ENCODE measurements at places on chromosomes 11 and 22.

GRCh38 chr22:24595863-24596262, 3.0 kb upstream of the LRRC75B start:
- DNase-seq = no peak

- DNase-seq = no peak
These were observed at the start of gene CD3D for GRCh38 chr11:118342503-118343161. TSS of gene CD3D (minus strand) at chr11:118342705. CDS start at chr11:118342607, 98 bp downstream.

DNA sequence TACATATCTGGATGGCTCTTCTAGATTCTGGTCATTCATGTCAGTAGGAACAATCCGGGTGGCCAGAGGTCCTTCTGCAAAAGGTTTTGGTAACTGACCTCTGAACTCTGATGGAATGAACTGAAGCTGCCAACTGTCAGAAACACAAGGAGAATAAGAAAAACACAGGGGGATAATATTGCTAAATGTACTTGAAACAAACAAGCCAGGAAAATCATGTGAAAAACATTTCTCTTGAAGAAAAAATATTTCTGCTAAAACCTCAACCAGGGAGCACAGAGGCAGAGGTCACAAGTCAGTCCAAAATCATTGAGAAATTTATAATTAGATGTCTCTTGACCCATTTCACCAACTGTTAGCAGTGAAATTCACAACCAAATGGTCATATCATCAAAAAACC, 35.2 kb downstream of the ALG9 start:
- DNase-seq = peak; percentile 68

- DNase-seq = no peak
These were observed 23.3 kb downstream of the RFPL3 start for GRCh38 chr22:32380991-32381390.

DNA sequence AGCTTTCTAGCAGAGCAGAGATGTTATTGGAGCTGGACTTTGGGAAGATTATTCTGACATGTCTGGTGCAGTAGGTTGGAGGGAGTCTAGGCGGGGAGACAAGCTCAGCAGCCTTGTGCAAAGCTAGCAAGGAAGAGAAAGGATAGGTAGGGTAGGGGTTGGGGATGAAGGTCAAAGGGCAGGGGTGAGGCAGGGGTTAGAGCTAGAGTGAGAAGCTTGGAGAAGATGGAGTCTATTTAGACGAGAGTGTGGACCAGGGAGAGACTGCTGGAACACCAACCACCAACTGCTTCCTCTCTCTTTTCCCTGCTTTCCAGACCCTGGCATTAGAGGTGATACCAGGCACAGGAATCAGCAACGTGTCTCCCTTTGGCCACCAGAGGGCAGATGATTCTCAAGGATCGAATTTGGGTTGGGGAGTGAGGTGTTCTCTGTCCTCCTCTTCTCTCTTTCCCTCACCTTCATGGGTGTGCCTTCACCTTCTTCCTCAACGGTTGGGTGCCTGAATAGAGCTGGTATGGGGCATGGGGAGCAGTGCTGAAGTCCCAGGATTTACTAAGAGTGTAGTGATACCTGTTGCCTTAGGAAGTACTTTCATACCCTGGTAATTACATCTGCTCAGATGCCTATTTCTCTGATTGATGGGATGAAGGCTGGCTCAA, 1.8 kb upstream of the MARK2 start:
- DNase-seq = peak; percentile 74

GRCh38 chr11:2724653-2725367, 25.0 kb upstream of the KCNQ1OT1 start:
- DNase-seq = peak; percentile 51

- no peak for DNase-seq
These were observed 25.9 kb upstream of the KCNJ11 start for GRCh38 chr11:17414317-17414737.

- no peak for DNase-seq
These were observed 1.1 kb upstream of the APLP2 start for GRCh38 chr11:130068546-130068985.

DNA sequence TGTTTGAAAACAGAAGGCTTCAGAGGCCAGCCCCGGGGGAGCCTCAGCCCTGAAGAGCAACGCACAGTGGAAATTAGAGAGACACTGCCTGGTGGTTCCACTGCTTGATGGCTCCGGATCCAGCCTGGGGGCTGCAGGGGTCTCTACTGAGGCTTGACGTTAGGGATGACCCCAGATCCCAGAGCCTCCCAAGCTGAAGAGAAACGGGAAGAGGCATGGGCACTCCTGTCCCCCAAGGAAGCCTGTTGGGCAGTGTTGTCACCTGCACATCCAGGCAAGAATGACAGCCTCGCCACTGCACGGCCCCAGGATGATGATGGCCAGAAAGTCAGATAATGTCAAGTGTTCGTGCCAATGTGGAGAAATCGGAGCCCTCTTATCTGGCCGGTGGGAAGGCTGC, 56.8 kb upstream of the FGF3 start:
- no peak for DNase-seq

GRCh38 chr11:17076517-17077239, 789 bp downstream of the RPS13 start:
- DNase-seq = peak; percentile 27

DNA sequence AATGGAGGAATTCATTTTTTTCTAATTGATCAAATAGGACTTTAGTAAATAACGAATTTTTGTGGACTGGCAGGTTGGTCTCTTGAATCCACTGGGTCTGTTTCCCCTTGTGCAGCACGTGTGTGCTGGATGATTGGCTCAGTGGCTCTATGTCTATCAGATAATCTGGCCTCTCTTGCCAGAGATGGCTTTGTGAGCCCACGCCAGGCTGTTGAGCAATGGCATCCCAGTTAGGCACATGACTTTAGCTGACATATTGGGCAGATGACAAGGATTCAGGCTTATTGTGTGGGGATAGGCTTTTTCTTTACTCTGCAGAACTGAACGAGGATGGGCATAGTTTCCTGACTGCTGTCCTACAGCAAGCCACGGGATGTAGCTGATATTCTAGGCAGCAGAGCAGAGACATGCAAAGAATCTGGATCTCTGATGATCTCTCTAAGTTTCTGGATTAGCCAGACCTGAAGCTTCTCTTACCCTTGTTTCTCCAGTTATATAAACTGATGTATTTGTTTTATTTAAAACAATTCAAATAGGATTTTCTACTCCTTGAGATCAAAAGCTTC, 144.9 kb downstream of the ARHGAP42 start:
- peak; percentile 42 for DNase-seq

DNA sequence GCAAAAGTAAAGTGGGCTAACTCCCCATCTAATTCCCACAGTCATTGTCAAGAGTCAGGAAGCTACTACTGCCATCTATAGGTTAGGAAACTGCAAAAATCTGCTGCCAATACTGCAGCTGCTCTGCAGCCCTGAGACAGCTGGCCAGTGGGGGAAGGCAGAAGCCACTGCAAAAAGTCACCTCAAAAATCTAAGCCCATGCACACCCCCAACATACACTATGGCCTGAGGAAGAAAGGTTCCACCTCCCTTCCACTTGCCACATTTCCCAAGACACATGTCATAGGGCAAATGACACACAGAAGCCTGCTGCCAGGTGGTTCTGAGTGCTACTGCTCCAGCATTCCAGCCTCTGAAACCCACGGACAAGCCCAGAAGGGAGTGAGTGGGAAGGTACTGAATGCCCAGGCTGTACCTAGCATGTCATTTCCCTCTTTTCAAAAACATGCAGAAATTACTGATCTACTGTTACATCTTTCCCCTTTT, 36.9 kb downstream of the DGCR2 start:
- DNase-seq = peak; percentile 43

DNA sequence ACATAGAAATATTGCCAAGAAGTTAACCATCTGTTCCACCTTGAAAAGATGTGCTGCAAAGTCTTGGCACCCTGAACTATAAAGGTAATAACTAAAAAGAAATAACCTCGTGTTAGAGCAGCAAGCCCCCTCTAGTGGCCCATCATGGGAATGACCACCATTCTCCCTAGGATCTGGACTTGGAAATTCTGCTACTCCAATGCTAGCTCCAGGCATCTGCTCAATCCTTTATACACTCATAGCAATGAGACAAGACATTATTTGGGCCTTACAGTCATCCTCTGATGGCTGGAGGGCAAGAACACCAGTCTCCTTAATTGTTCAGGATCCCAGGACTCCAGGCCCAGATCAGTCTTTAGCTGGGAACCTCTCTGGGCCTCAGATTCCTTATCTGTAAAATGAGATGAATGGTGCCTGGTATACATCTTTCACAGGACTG, 76.0 kb downstream of the CWC15 start:
- peak; percentile 62 for DNase-seq

- no peak for DNase-seq
These were observed 99.8 kb downstream of the CTTN start for GRCh38 chr11:70498171-70498571.

DNA sequence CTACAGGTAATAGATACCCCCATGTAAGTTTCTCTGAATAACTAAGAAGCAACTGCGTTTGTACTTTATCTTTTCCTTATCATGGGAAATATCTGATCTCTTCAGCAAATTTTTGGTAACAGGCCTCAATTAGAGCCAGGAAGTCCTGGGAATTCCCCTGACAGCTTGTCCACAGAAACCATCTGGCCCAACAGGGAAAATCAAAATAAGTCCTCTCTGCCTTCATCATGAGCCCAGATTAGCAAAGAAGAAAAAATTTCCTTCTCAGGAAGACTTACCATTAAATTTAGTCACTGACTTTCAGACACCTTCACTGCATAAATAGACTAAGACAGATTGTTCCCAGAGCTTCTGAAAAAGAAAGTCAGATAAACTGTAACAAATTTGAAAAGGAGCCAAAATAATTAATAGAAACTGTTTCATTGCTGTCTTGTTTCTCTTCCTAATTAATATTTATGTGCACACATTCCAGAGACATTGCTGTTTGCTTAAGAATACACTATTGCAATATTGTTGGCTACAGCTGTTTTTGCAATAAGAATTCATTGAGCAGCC, 278.1 kb upstream of the FAT3 start:
- DNase-seq = peak; percentile 33

GRCh38 chr22:31287818-31288495, 4.3 kb downstream of the PIK3IP1 start:
- no peak for DNase-seq

GRCh38 chr22:36700711-36701670, 2.6 kb downstream of the CACNG2 start:
- DNase-seq = no peak

- DNase-seq = no peak
These were observed 10.1 kb downstream of the TECTA start for GRCh38 chr11:121110871-121111724.

- DNase-seq = no peak
These were observed 958.5 kb downstream of the BRD1 start for GRCh38 chr22:48869161-48869560.

DNA sequence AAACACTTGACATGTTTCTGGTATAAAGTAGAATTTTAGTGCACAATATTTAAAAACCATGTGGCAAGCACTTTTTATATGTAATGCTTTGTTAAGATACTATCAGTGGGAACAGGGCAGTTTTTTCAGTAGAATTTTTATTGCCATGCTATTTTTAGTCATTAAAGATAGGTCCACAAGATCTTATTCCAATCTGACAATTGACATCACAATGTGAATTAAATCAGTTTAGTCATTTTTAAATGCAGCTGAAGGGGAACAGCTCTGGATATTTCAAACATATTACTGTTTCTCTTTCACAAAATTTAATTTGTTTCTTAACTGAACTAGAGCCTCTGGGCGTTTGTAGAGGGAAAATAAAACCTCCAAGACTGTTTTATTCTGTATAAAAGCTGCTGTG, 194.1 kb downstream of the MSANTD4 start:
- DNase-seq = no peak

GRCh38 chr22:18078329-18079041, 695 bp downstream of the PEX26 start:
- peak; percentile 30 for DNase-seq

- DNase-seq = no peak
These were observed 183.2 kb upstream of the NECTIN1 start for GRCh38 chr11:119912229-119912628.

DNA sequence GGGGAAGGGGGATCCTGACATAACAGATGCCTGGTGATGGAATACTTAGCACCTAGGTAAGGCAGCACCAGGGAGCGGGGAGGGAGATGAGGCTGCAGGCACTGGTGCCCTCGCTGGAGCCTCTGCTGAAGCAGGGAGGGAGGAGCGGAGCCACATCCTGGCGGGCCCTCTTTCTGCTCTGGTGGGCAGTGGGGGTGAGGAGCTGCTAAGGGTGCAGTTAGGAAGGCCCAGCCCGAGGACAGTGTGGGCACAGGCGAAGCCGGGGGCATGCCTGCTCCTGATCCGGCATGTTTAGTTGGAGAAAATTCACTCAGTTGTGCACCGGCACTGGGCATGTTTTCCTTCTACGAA, 83.9 kb downstream of the MED15 start:
- DNase-seq = no peak

DNA sequence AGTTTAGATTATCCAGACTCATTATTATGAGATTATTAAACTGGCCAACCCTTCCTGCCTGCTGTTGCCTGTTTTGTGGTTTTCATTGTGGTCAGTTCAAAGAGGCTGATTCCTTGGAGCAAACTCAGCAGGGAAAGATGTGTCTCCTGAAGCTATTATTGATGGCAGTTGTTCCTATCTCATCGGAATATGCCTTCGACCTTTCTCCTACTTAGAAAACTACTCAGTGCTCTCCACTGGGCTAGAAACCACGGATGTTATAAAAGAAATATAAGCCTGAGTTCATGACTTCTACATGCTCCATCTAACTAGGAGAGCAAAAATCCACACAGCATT, 80.2 kb upstream of the NAV2 start:
- peak; percentile 83 for DNase-seq
